Sigmoid colon (tissue), 7 donors: ENCODE measurements at places on chromosomes 6 and 20. TPM values are rescaled to one million over a fixed set of nuclear protein-coding genes. Genes with fewer than 3 reads are reported as not detected.

DNA sequence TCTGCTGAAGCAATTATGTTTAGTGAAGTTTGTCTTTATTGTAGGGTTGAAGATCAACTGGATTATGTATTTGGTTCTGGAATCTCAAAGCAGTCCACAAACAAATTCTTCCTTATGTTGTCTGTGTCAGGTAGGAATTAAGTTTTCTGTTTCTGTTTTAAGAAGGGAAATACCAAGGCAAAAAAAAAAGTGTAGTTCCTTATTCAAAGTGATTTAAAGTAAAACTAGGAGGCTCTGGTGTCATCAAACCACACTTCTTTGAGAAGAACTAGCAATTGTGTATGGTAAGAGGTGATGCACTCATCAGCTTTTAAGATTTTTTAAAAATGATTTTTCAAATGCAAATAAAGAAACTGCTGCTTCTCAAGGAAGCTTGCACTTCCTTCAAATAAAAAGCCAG, 1.9 kb downstream of the FAM135A start:
- no peak overlapping the region for H3K4me3 ChIP-seq
- peaks cover 20% of the 10 kb centered on the region for H3K4me1 ChIP-seq
- no peak for DNase-seq
- no peaks in the 10 kb centered on the region for H3K36me3 ChIP-seq
- H3K27me3 ChIP-seq, result no peaks in the 10 kb centered on the region

DNA sequence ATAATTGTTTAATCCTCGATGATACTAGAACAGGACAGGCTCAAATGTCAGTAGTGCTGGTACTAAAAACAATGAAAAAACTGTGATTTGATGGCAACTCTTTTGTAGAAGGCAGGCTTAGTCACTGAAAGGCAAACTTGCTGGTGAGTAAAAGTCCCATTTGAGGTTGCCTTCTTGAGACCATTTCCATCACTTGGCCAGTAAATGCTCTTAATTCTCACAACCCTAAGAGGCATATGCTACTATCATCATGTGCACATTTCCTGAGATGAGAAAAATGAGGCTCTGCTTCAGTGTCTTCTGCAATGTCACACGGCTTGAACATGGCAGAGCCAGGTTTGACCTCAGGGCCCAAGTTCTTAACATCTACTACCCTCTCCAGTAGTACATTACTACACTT, 9.9 kb downstream of the AKIRIN2 start:
- no peaks in the 10 kb centered on the region for H3K4me1 ChIP-seq
- peak overlapping the region; percentile 27 for H3K27ac ChIP-seq
- no peaks in the 10 kb centered on the region for H3K36me3 ChIP-seq
- no peaks in the 10 kb centered on the region for H3K27me3 ChIP-seq
- DNase-seq, result no peak
- no peak overlapping the region for H3K4me3 ChIP-seq

GRCh38 chr6:7672066-7673062, 53.5 kb upstream of the BMP6 start:
- no peaks in the 10 kb centered on the region for H3K36me3 ChIP-seq
- no peak for DNase-seq
- H3K4me3 ChIP-seq, result peak overlapping the region; percentile 14
- no peaks in the 10 kb centered on the region for H3K4me1 ChIP-seq
- H3K27ac ChIP-seq, result no peak overlapping the region

DNA sequence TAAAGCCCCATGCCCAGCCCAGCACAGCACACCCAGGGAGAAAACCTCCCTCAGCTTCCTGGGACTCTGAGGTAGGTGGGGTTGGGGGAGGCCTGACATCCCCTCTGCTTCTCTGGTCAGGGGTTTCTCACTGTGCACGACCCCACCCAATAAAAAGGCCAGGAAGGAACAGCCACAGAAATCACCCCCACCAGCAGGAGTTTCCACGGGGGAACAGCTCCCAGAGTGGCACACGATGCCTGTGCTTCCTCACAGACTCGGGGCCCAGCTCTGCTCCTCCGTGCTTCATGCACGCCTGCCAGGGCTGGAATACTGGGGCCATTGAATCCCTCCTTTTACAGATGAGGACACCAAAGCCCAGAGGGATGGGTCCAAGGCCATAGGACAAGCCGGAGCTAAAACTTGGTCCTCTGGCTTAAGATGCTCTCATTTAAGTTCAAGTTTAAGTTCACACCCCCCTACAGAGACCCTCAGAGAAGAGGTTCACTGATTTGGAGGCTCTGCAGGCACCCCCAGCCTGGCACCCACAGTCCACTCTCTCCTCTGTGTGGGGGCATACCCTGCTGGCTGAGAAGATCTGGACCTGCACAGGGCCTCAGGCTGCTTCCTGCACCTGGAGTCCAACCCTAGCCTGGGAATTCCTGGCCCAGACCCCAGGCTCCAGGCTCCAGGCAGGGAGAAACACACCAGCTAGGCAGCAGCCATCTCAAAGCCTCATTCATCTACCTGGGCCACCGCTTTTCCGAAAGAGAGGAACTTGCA, 14.3 kb downstream of the ACSS1 start:
- peaks cover 24% of the 10 kb centered on the region for H3K36me3 ChIP-seq
- no peaks in the 10 kb centered on the region for H3K4me1 ChIP-seq
- H3K27me3 ChIP-seq, result no peaks in the 10 kb centered on the region
- DNase-seq, result no peak
- no peak overlapping the region for H3K4me3 ChIP-seq

DNA sequence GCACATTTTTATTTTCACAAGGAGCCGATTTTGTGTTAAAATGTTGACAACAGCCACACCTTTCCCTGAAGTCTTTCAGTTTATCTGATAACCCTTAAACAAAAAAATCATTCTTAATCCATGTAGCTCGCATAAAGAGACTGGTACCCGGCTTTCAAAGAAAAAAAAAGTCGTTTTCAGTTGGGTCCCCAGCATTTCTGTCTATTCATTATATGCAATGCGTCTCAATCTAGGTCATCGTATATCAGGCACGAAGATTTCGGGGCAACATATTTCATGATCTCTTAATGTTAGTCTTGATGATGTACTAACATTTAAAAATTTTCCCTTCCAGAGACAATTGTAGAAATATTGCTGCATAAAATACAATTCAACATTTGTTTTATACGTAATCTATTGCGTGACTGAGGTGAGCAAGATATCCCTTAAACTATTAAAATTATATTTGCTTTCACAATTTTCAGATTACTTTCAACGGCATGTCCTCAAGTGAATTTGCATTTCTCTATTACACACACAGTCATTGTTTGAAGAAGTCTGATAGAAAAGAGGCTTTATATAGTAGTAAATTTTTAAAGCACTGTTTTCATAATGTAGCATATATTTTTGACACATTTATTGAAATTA, 2.9 kb upstream of the TUBB2B start:
- H3K4me1 ChIP-seq, result no peaks in the 10 kb centered on the region
- H3K4me3 ChIP-seq, result peak overlapping the region; percentile 64
- no peak for DNase-seq
- H3K27ac ChIP-seq, result peak overlapping the region; percentile 91
- H3K36me3 ChIP-seq, result no peaks in the 10 kb centered on the region

- DNase-seq, result no peak
- no peaks in the 10 kb centered on the region for H3K4me1 ChIP-seq
- no peaks in the 10 kb centered on the region for H3K27me3 ChIP-seq
- H3K4me3 ChIP-seq, result no peak overlapping the region
Measured at GRCh38 chr6:21245488-21245887, 348.1 kb upstream of the SOX4 start.

GRCh38 chr20:6703047-6703446, 64.4 kb upstream of the BMP2 start:
- DNase-seq, result no peak
- no peaks in the 10 kb centered on the region for H3K27me3 ChIP-seq
- no peak overlapping the region for H3K27ac ChIP-seq
- H3K4me3 ChIP-seq, result no peak overlapping the region
- H3K4me1 ChIP-seq, result no peaks in the 10 kb centered on the region

NPEPL1 gene
- 44.6 TPM for total RNA-seq

APCDD1L gene
- 1.9 TPM for total RNA-seq

PRPH2 gene
- 0.71 TPM for total RNA-seq

- H3K27me3 ChIP-seq, result no peaks in the 10 kb centered on the region
- no peaks in the 10 kb centered on the region for H3K36me3 ChIP-seq
- H3K4me1 ChIP-seq, result no peaks in the 10 kb centered on the region
- no peak for DNase-seq
- no peak overlapping the region for H3K4me3 ChIP-seq
- H3K27ac ChIP-seq, result no peak overlapping the region
Measured at GRCh38 chr6:69918813-69919475, 52.6 kb downstream of the COL19A1 start.

DNA sequence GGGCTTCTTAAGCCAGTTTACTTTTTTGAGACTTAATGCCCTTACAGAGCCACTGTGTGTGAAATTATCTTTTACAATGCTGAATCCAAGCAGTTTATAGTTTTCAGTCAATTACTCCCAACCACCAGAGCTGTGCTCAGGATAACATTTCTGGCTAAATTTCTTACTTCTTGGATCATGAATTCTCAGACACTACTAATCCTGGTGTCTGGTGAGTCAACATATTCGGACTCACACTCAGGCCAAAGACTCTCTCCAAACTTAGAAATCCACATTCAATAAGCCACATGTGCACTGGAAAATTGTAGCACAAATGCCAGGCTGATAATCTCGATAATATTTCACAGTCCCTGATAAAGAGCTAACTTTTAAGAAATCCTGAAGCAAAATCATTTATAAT, 49.0 kb downstream of the PTPRT start:
- DNase-seq, result no peak
- no peak overlapping the region for H3K27ac ChIP-seq
- no peaks in the 10 kb centered on the region for H3K27me3 ChIP-seq
- H3K4me3 ChIP-seq, result no peak overlapping the region

BPIFB1 gene
- not detected for total RNA-seq

ETV7 gene
- total RNA-seq, result 2.2 TPM

DNA sequence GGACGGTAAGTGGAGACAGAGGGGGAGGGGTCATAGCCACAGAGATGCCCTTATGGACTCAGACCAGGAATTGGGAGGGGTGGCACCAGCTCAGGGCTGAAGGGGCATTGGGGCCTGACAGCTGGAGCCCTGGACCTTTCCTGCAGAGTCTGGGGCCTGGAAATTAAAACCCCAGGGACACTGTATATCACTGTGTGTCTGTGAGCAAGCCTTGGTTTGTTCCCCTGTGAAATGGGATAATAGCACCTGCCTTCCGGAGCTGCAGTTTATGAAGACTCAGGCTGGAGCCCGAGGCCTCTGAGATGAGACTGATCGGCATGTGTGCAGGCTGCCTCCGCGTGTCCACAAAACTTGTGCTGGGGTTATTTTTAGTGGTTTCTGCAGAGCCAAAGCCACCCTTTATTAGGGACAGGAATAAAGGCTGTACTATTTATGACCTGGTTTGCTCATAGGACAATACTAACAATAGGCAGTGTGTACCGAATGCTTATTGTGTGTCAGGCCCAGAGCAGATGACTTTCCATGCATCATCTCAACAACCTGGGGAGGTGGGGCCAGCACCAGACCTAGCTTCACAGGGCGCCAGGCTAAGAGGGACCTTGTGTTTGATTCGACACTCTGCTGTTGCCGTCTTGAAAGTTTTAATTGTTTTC, 22.6 kb downstream of the MYH7B start:
- peaks cover 31% of the 10 kb centered on the region for H3K27me3 ChIP-seq
- DNase-seq, result no peak
- no peak overlapping the region for H3K4me3 ChIP-seq
- no peaks in the 10 kb centered on the region for H3K36me3 ChIP-seq
- H3K4me1 ChIP-seq, result peaks cover 4% of the 10 kb centered on the region
- no peak overlapping the region for H3K27ac ChIP-seq

CLPSL1 gene
- not detected for total RNA-seq

- DNase-seq, result no peak
- H3K27ac ChIP-seq, result no peak overlapping the region
- no peaks in the 10 kb centered on the region for H3K27me3 ChIP-seq
- no peaks in the 10 kb centered on the region for H3K36me3 ChIP-seq
- H3K4me3 ChIP-seq, result no peak overlapping the region
Measured at GRCh38 chr6:14912226-14912625, 333.6 kb upstream of the JARID2 start.

GRCh38 chr6:125748406-125749172, 843 bp upstream of the HEY2 start:
- DNase-seq, result no peak
- peak overlapping the region; percentile 69 for H3K4me3 ChIP-seq
- H3K4me1 ChIP-seq, result peaks cover 13% of the 10 kb centered on the region
- no peaks in the 10 kb centered on the region for H3K27me3 ChIP-seq
- H3K27ac ChIP-seq, result peak overlapping the region; percentile 89
- H3K36me3 ChIP-seq, result no peaks in the 10 kb centered on the region

- no peaks in the 10 kb centered on the region for H3K36me3 ChIP-seq
- H3K4me3 ChIP-seq, result no peak overlapping the region
- H3K27ac ChIP-seq, result no peak overlapping the region
- H3K4me1 ChIP-seq, result no peaks in the 10 kb centered on the region
- DNase-seq, result no peak
- no peaks in the 10 kb centered on the region for H3K27me3 ChIP-seq
Measured at GRCh38 chr6:11890849-11891248, 112.2 kb upstream of the ADTRP start.

C6orf58 gene
- not detected for total RNA-seq

PRDM13 gene
- total RNA-seq, result not detected

- no peak overlapping the region for H3K4me3 ChIP-seq
- no peaks in the 10 kb centered on the region for H3K36me3 ChIP-seq
- peak overlapping the region; percentile 65 for H3K27ac ChIP-seq
- H3K27me3 ChIP-seq, result no peaks in the 10 kb centered on the region
- peaks cover 14% of the 10 kb centered on the region for H3K4me1 ChIP-seq
- DNase-seq, result no peak
Measured at GRCh38 chr6:166614589-166614988, 12.5 kb downstream of the RPS6KA2 start.

- H3K4me3 ChIP-seq, result no peak overlapping the region
- peaks cover 68% of the 10 kb centered on the region for H3K4me1 ChIP-seq
- peaks cover 8% of the 10 kb centered on the region for H3K36me3 ChIP-seq
Measured at GRCh38 chr20:25050082-25050481, 7.9 kb downstream of the ACSS1 start.
